ENCODE measurements at places on chromosomes 4 and X. TPM values are rescaled to one million over a fixed set of nuclear protein-coding genes. Genes with fewer than 3 reads are reported as not detected.

SLAIN2 gene
- 48.6 TPM for total RNA-seq

- no peak for DNase-seq
These were observed 195.5 kb upstream of the VEGFC start for GRCh38 chr4:176988226-176988625.

- no peak for DNase-seq
These were observed 15.0 kb downstream of the G6PD start for GRCh38 chrX:154531626-154532025.

DNA sequence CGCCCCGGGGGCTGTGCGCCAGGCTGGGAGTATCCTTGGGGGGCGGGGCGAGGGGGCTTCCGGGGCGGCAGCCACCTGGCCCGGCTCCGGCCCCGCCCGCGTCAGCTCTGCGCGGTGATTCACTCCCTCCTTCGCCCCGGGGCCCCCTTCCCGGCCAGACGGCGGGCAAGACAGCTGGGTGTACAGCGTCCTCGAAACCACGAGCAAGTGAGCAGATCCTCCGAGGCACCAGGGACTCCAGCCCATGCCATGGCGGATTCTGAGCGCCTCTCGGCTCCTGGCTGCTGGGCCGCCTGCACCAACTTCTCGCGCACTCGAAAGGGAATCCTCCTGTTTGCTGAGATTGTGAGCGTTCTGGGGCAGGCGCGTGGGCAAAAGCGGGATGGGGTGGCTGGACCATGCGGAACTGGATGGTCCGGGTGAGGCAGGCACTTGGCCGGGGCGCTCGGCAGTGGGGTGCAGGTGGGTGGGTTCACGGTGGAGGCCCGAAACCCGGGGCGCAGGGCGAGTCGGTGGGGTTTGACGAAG is at the start of gene PLP2:
Gene PLP2, plus strand, starts transcription at position 147 of the 528 bp plus-strand sequence. Its CDS starts 103 bp downstream, at position 250.
- peak; percentile 85 for DNase-seq

DNA sequence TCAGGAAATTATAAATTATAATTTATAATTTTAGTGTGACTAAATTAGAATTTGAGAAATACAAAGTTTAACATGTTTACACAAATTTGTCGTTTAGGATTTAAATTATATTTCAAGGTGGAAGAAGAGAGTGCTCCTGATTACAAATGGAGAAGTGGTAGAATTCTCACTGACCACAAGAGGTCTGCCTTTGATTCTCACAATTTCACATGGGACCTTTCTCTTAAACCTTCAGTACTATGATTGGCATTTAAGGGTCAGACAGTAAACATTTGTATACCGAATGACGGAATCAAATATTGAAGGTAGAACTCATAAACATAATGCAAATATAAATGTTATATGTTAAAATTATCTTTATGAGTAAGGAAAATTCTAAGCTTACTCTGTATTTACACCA is 171.7 kb downstream of the SLIT2 start:
- no peak for DNase-seq

DNA sequence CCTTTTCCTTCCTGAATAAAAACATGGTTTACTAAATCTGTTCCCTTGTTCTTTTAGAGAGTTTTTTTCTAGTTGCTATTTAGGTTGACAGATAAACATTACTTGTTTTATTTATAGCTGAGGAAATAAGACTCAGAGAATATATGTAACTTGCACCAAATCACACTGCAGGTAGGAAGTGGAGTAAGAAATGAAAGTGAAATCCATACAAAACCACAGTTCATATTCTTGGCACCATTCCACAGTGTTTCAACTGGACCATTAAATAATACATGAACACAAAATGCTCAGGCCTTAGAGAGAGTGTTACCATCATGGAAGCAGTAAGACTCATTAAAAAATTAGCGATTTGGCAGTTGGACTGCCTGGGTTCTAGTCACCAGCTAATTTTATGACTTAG is 326.9 kb upstream of the SLIT2 start:
- DNase-seq, result no peak

DNA sequence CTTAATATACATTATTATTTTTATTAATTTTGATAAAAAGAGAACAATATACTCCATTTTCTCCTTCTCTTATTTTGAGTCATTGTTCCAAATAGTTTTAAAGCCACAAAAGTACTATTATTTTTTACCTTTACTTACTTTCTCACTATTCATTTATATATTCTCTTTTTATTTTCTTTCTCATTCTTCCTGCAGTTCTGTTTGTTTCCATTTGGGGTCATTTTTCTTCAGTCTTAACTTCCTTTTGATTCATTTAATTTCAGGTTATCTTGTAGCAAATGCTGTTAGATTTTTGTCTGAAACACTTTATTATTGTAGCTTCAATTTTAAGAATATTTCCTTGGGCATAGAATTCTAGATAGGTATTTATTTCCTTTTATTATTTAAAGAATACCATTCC is 438.6 kb upstream of the EPHA5 start:
- no peak for DNase-seq

GRCh38 chr4:73507541-73507940 is 26.0 kb downstream of the AFM start:
- DNase-seq, result no peak

DNA sequence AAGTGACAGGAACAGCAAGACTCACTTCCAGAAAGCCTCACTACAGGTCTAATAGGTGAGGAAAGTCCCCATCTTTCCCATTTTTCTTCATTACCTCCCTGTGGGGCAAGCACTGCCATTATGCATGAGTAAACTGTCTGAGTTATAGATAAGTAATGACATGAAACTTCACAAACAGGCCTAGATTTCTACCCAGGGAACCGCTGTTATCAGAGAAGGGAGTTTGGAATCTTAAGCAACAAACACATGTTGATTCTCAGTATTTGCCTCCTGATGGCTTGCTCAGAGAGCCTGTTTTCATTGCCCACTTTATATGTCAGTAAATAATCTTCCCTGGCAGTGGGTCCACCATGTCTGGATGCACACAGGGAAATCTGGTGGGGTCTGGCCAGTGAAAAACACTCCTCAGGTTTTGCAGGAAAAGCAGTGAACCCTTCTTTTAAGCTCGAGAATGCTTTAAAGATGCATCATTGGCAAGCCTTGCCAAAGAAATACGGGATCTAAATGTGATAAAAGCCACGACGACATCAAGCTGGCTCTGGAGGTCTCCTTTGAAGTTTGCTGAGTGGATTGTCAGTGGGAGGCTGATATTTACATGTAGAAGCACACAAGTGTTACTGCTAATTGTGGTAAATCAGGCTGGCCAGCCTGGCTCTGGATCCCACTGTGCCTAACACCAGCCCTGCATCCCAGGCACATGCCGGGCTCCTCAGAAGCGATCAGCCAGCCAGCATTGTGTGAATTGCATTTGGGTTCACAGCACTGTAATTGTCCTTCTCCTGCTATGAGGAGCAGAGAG is 25.2 kb downstream of the PDGFRA start:
- no peak for DNase-seq
